HFFc6 (cell line): ENCODE measurements at places on chromosomes 2 and 18.

DNA sequence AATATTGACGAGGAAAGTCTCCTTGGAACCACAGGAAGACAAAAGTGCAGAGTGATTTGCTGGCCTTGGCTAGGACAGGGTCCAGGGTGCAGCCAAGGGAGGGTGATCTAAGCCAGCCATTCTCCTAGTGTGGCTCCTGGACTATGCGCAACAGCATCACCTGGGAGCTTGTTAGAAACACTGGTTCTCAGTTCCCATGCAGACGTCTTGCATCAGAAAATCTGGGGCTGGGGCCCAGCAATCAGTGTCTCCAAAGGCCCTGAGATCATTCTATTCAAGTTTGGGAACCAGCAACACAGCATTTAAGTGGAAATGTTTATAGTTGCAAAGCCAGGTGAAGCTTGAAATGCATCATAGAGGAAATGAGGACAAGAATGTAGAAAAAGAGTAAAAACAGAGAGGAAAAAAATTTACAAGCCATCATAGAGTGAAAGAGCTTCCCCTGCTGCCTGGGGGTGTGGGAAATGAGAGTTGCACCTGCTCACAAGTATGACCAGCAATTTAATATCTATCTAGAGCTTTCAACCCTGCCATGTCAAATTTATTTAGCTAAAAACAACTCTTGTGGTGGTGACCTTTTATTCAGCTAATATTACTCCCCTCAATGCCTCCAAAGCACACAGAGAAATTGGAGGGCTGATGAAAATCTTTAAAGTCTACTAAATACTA lies 54.4 kb upstream of the SEC11C start:
- H3K27ac ChIP-seq, result peak overlapping the region; percentile 27; the same call in 1 of the 2 replicates
- DNase-seq, result no peak
- no peaks in the 10 kb centered on the region for H3K36me3 ChIP-seq

GRCh38 chr18:27175914-27176313 lies 9.2 kb downstream of the CHST9 start:
- no peaks in the 10 kb centered on the region for H3K36me3 ChIP-seq
- H3K4me1 ChIP-seq, result no peaks in the 10 kb centered on the region
- H3K27ac ChIP-seq, result no peak overlapping the region
- H3K4me3 ChIP-seq, result no peak overlapping the region
- H3K27me3 ChIP-seq, result no peaks in the 10 kb centered on the region

- DNase-seq, result no peak
- peaks cover 20% of the 10 kb centered on the region for H3K36me3 ChIP-seq
- H3K4me3 ChIP-seq, result no peak overlapping the region
- peaks cover 2% of the 10 kb centered on the region; the same call in 1 of the 2 replicates for H3K27me3 ChIP-seq
- H3K27ac ChIP-seq, result peak overlapping the region; percentile 16; the same call in 1 of the 2 replicates
These were observed 122.2 kb upstream of the ITGB6 start for GRCh38 chr2:160322320-160322719.

GRCh38 chr2:17301437-17301836 lies 216.8 kb downstream of the RAD51AP2 start:
- no peak for DNase-seq
- no peak overlapping the region for H3K27ac ChIP-seq
- H3K27me3 ChIP-seq, result no peaks in the 10 kb centered on the region

DNA sequence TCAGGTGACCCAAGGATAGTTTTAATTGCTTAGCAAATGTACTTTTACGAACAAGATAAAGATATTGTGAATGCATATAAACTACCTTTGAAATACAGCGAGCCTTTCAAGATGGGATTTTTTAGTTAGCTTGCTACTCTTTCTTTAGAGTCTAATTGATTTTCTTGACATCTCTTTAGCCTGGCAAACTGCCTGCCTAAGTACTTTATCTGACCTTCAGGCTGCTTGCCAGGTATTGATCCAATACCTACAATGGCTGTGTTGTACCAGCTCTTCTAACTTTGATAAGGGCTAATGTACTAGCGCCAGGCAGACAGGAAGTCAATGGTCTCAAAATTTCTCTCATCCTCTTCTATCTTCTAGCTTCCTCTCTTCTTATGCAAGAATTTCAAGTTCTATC lies 414.4 kb upstream of the ACVR2A start:
- no peak overlapping the region for H3K27ac ChIP-seq
- H3K4me1 ChIP-seq, result no peaks in the 10 kb centered on the region
- H3K27me3 ChIP-seq, result peaks cover 3% of the 10 kb centered on the region; the same call in 1 of the 2 replicates
- no peaks in the 10 kb centered on the region for H3K36me3 ChIP-seq
- no peak overlapping the region for H3K4me3 ChIP-seq

- no peak within 1 kb of the TSS for H3K4me3 ChIP-seq
- no peaks in the 10 kb centered on the region; the same call in 1 of the 2 replicates for H3K36me3 ChIP-seq
- DNase-seq, result no peak
- H3K4me1 ChIP-seq, result no peaks in the 10 kb centered on the region; the same call in 1 of the 2 replicates
These were observed at the start of gene AFF3 for GRCh38 chr2:100142393-100142792. AFF3 (minus strand) TSS chr2:100142590; CDS start chr2:100104454, 38,136 bp downstream.

GRCh38 chr2:83817511-83817910 lies 641.6 kb downstream of the SUCLG1 start:
- no peak for DNase-seq
- H3K27ac ChIP-seq, result no peak overlapping the region
- H3K36me3 ChIP-seq, result no peaks in the 10 kb centered on the region
- no peaks in the 10 kb centered on the region for H3K27me3 ChIP-seq
- no peaks in the 10 kb centered on the region for H3K4me1 ChIP-seq

DNA sequence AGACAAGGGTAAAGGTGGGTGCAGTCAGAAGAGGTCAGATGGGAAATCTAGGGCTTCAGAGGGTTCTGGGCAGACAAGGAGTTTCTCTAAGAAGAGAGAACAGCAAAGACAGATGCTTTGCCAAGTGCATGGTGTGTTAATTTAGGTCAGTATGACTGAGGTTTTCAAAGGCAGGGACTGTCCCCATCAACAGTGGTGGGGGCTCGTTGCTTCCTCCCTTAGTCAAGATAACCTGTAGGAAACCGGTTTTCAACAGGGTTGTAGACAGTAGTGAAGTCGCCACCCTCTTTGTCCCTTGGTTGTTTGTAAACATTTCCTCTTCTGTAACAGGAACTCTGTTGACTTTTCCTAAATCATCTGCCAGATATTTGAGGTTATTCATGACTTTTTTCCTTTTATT lies 11.6 kb downstream of the RAB12 start:
- no peak for DNase-seq
- H3K36me3 ChIP-seq, result peaks cover 20% of the 10 kb centered on the region
- peaks cover 40% of the 10 kb centered on the region for H3K4me1 ChIP-seq
- no peak overlapping the region for H3K27ac ChIP-seq
- no peaks in the 10 kb centered on the region for H3K27me3 ChIP-seq
- no peak overlapping the region for H3K4me3 ChIP-seq

- no peak overlapping the region for H3K4me3 ChIP-seq
- H3K27ac ChIP-seq, result no peak overlapping the region
- no peak for DNase-seq
These were observed 52.6 kb upstream of the ATP5MC3 start for GRCh38 chr2:175234153-175234552.

DNA sequence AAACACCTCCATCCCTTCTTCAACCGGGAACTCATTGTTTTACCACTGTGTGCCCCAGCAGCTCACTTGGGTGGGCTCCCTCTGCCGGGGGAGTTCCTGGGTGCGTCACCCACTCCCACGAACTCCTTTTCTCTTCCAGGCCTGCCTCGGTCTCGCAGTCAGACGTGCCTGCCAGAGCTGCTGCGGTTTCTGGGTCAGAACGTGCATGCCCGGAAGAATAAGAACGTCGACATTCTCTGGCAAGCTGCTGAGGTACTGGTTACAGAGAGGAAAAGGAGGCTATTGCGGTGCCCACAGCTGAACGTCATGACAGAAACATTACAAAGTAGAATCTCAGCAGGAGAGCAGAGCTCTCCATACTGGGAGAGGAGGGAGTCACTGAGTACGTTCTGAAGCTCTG lies 35.6 kb downstream of the COA5 start:
- H3K4me3 ChIP-seq, result no peak overlapping the region
- no peak overlapping the region for H3K27ac ChIP-seq
- no peaks in the 10 kb centered on the region; the same call in 1 of the 2 replicates for H3K27me3 ChIP-seq
- H3K36me3 ChIP-seq, result peaks cover 21% of the 10 kb centered on the region
- DNase-seq, result no peak

DNA sequence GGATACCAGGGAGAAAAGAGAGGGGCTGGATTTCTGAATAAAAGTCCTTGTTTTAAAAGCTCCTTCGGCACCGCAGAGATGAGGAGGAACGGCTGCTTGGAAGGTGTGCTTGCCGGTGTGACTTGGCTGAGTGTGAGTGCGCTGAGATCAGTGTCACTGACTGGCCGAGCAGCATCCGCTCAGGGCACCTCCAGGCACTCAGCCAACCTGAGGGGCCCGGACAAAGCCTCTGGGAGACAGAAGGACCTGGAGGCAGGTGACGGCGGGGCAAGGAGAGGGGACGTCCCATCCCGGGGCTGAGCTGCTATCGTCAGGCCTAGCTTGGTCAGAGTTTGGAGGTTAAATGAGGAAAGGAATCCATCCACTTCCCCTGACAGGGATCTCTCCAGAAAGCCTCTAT lies 16.8 kb upstream of the ALLC start:
- DNase-seq, result no peak
- no peak overlapping the region for H3K4me3 ChIP-seq
- no peaks in the 10 kb centered on the region; the same call in 1 of the 2 replicates for H3K4me1 ChIP-seq
- H3K36me3 ChIP-seq, result no peaks in the 10 kb centered on the region
- no peak overlapping the region for H3K27ac ChIP-seq

- peak overlapping the region; percentile 89 for H3K27ac ChIP-seq
- H3K36me3 ChIP-seq, result no peaks in the 10 kb centered on the region
- no peaks in the 10 kb centered on the region for H3K27me3 ChIP-seq
- DNase-seq, result peak; percentile 85
- H3K4me1 ChIP-seq, result peaks cover 80% of the 10 kb centered on the region
These were observed 157.3 kb upstream of the MMADHC start for GRCh38 chr2:149744865-149745264.

DNA sequence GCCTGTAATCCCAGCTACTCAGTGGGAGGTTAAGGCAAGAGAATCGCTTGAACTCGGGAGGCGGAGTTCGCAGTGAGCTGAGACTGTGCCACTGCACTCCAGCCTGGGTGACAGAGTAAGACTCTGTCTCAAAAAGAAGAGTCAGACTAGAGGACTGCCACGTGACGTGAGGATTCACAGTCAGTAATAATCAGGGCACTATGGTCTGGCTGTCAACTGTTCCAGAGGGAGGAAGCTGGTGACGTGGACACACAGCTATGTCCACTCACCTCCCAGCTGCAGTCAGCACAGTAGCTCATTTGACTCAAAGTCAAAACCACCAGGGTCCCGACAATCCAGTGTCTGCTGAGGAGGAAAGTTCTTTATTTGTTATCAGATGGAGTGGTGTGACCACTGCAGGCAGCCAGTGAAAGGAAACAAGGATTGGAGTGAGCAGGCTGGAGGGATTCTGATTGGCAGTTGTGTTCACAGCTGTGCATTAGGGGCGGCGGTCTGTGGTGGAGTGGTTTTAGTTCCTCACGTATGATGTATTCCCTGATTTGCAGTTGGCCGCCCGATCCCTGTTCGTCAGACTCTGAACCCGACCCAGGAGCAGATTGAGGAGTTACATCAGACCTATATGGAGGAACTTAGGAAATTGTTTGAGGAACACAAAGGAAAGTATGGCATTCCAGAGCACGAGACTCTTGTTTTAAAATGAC lies 37.9 kb downstream of the MOGAT1 start:
- no peaks in the 10 kb centered on the region; the same call in 1 of the 2 replicates for H3K27me3 ChIP-seq
- peak overlapping the region; percentile 94 for H3K27ac ChIP-seq

DNA sequence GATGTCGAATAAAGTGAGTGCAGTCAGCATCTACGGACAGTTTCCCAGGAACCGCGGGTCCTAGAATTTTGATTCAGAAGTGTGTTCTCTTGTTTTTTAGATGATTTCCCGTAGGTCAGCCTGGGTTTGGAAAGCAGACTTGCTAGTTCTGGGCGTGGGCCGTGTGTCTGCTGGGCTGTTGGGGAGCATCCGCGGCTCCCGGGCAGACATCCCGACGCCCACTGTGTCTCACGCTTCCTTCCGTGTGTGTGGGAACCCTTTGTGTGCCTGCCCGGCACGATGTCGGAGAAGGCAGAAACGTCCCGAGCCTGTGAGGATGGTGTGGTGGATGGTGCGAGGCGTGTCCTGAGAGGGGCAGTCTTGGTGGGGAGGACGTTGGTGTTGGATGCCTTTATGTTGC lies 18.4 kb downstream of the CTDP1 start:
- H3K4me3 ChIP-seq, result no peak overlapping the region
- H3K27ac ChIP-seq, result no peak overlapping the region
- H3K4me1 ChIP-seq, result peaks cover 8% of the 10 kb centered on the region
- H3K36me3 ChIP-seq, result peaks cover 39% of the 10 kb centered on the region
- no peak for DNase-seq

DNA sequence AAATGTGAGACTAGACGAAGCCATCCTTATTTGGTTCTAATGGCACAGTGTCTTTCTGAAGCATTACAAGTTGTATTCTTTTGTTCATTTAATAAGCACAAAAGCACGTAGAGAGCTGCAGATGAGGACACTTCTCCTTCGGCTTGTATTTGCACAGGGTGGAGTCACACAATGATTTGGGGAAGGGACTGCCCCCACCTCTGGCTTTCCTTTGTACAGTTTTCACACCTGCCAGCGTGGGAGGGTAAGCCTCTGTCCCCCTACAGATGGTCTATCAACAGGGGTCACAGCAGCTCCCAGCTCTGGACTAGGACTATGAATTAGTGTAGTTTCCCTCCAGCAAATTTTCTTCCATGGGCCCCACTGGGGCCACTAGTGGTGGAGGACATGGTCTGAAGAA lies 108.2 kb upstream of the KLHL14 start:
- no peaks in the 10 kb centered on the region for H3K27me3 ChIP-seq
- peaks cover 7% of the 10 kb centered on the region for H3K36me3 ChIP-seq
- no peak for DNase-seq
- no peak overlapping the region for H3K27ac ChIP-seq

GRCh38 chr2:240324312-240325015 lies 111.0 kb upstream of the GPC1 start:
- H3K27ac ChIP-seq, result no peak overlapping the region
- H3K36me3 ChIP-seq, result no peaks in the 10 kb centered on the region
- no peak overlapping the region for H3K4me3 ChIP-seq
- H3K27me3 ChIP-seq, result peaks cover 1% of the 10 kb centered on the region
- H3K4me1 ChIP-seq, result peaks cover 32% of the 10 kb centered on the region

GRCh38 chr18:79884294-79884962 lies 67.0 kb downstream of the SLC66A2 start:
- no peaks in the 10 kb centered on the region for H3K4me1 ChIP-seq
- no peak for DNase-seq
- H3K27me3 ChIP-seq, result peaks cover 2% of the 10 kb centered on the region
- no peak overlapping the region for H3K4me3 ChIP-seq
- peaks cover 5% of the 10 kb centered on the region; the same call in 1 of the 2 replicates for H3K36me3 ChIP-seq

- H3K4me3 ChIP-seq, result no peak overlapping the region
- H3K27ac ChIP-seq, result no peak overlapping the region
- H3K27me3 ChIP-seq, result no peaks in the 10 kb centered on the region
- no peak for DNase-seq
These were observed 40.2 kb downstream of the GALNT14 start for GRCh38 chr2:31097962-31098613.

- DNase-seq, result no peak
- H3K27me3 ChIP-seq, result no peaks in the 10 kb centered on the region; the same call in 1 of the 2 replicates
- H3K36me3 ChIP-seq, result no peaks in the 10 kb centered on the region
- no peak overlapping the region for H3K27ac ChIP-seq
- H3K4me1 ChIP-seq, result peaks cover 16% of the 10 kb centered on the region
- H3K4me3 ChIP-seq, result no peak overlapping the region
These were observed 59.8 kb downstream of the HAUS1 start for GRCh38 chr18:46163941-46164499.

GRCh38 chr2:188078534-188078933 lies 213.1 kb upstream of the GULP1 start:
- H3K36me3 ChIP-seq, result peaks cover 7% of the 10 kb centered on the region
- H3K4me1 ChIP-seq, result peaks cover 16% of the 10 kb centered on the region
- peaks cover 7% of the 10 kb centered on the region for H3K27me3 ChIP-seq
- no peak overlapping the region for H3K4me3 ChIP-seq

- no peak overlapping the region for H3K4me3 ChIP-seq
- peaks cover 13% of the 10 kb centered on the region; the same call in 1 of the 2 replicates for H3K36me3 ChIP-seq
- H3K27me3 ChIP-seq, result peaks cover 2% of the 10 kb centered on the region
- no peak for DNase-seq
These were observed 104.4 kb upstream of the SALL3 start for GRCh38 chr18:78875016-78875777.
